ENCODE measurements at places on chromosomes 6 and 20. TPM values are rescaled to one million over a fixed set of nuclear protein-coding genes. Genes with fewer than 3 reads are reported as not detected.
A peak's percentile ranks its signal among the peaks of the same experiment; 100 is the strongest.

DNA sequence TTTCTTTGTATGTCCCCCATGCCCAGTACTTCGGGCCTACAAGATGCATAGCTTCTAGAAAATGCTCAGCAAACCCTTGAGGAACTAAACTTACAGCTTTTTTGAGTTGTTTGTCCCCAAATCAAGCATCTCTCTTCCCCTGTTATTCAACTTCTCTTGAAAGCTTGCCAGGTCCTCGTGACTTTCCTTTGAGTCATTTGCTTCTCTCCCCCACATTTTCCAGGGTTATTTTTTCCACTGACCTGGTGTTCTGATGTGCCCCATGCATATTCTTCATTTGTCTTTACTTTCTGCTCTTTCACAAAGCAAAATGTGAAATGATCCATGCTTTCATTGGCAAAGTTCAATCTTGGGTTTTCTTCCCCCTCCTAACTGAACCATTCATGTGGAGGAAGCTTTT lies 204.8 kb downstream of the TFAP2A start:
- H3K27ac ChIP-seq, result no peak overlapping the region
- no peaks in the 10 kb centered on the region for H3K36me3 ChIP-seq
- H3K4me3 ChIP-seq, result no peak overlapping the region
- no peaks in the 10 kb centered on the region for H3K27me3 ChIP-seq
- DNase-seq, result no peak

GRCh38 chr6:164359036-164359435 lies 944.5 kb downstream of the QKI start:
- no peak for DNase-seq
- no peaks in the 10 kb centered on the region for H3K27me3 ChIP-seq
- H3K4me3 ChIP-seq, result no peak overlapping the region
- no peaks in the 10 kb centered on the region for H3K4me1 ChIP-seq
- no peaks in the 10 kb centered on the region for H3K36me3 ChIP-seq

- DNase-seq, result no peak
- no peak overlapping the region for H3K4me3 ChIP-seq
- peaks cover 8% of the 10 kb centered on the region for H3K36me3 ChIP-seq
- peaks cover 11% of the 10 kb centered on the region for H3K4me1 ChIP-seq
- H3K27ac ChIP-seq, result no peak overlapping the region
These were observed 93.3 kb downstream of the PPP1R14C start for GRCh38 chr6:150236114-150236513.

DNA sequence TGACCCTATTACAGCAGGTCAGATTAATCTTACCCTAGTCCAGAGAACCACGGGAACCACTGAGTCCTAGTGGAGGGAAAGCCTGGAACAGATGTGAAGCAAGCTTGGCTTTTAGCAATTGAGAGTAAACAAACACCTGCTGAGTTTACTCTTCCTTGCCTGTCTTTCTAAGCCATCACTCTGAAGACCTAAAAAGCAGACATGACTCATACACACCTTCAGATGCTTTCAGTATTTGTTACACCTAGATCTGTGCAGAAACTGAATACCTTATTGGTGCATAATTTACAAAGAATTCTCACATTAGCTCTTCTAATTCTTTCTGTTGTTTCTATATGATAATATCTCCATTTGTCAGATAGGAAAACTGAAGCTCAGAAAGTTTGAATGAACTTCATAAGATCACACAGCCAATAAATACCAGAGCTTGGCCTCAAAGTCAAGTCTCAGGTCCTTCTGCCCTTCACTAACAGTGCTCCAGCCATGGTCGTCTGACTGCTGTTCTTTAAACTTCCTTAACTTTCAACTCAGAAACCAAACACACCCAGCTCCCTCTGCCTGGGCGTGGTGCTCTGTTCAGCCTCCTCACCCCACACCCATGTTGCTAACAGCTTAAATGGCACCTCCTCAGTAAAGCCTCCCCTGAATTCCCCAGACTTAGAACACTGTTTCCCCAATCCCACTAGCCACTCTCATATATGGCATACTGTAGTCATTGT lies 8.6 kb upstream of the GABBR1 start:
- peaks cover 14% of the 10 kb centered on the region for H3K4me1 ChIP-seq
- peak overlapping the region; percentile 22 for H3K27ac ChIP-seq
- peaks cover 5% of the 10 kb centered on the region for H3K27me3 ChIP-seq
- DNase-seq, result peak; percentile 30
- no peak overlapping the region for H3K4me3 ChIP-seq
- no peaks in the 10 kb centered on the region for H3K36me3 ChIP-seq

- peaks cover 4% of the 10 kb centered on the region for H3K27me3 ChIP-seq
- DNase-seq, result no peak
- no peak overlapping the region for H3K27ac ChIP-seq
- H3K4me1 ChIP-seq, result no peaks in the 10 kb centered on the region
- no peak overlapping the region for H3K4me3 ChIP-seq
- no peaks in the 10 kb centered on the region for H3K36me3 ChIP-seq
These were observed 169.0 kb upstream of the MCHR2 start for GRCh38 chr6:100163035-100163434.

- DNase-seq, result no peak
- H3K36me3 ChIP-seq, result peaks cover 41% of the 10 kb centered on the region
These were observed 48.1 kb downstream of the SYNJ2 start for GRCh38 chr6:158029668-158030230.

The SIRPA gene
- not detected for total RNA-seq

The SLX4IP gene
- total RNA-seq, result 8.9 TPM

The SPATA25 gene
- total RNA-seq, result 1.4 TPM

GRCh38 chr6:42010909-42011308 lies 39.4 kb upstream of the TAF8 start:
- no peaks in the 10 kb centered on the region for H3K27me3 ChIP-seq
- H3K27ac ChIP-seq, result peak overlapping the region; percentile 90
- H3K4me3 ChIP-seq, result peak overlapping the region; percentile 63
- peaks cover 46% of the 10 kb centered on the region for H3K36me3 ChIP-seq

DNA sequence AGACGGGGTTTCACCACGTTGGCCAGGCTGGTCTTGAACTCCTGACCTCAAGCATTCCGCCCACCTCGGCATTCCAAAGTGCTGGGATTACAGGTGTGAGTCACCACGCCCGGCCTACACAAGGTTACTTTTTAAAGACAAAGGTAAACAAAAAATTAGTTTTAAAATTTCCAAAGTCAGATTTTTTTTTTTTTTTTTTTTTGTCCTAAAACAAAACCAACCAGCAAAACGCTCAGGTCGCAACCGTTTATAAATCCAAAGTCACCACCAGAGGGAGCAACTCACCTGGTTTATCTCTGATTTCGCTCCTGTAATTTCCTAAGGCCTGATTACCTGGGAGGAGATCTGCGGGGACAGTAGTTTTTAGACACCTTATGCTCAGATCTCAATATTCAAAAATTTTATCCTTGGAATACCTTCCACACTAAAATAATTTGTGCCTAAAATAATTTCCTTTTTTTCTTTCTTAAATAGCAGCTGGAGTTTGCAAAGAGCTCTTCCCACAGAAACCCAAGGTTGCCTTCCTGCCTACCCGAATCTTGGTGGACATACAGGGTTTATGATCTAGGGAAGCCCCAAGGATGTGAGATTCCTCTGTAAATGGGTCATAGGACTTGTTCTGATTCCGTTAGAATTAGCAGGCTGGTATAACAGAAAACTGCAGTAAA lies 19.8 kb upstream of the TREM1 start:
- no peak overlapping the region for H3K4me3 ChIP-seq
- peaks cover 40% of the 10 kb centered on the region for H3K27me3 ChIP-seq
- DNase-seq, result peak; percentile 71
- peaks cover 8% of the 10 kb centered on the region for H3K36me3 ChIP-seq
- no peak overlapping the region for H3K27ac ChIP-seq

- peak within 1 kb of the TSS; percentile 67 for H3K4me3 ChIP-seq
- H3K36me3 ChIP-seq, result peaks cover 9% of the 10 kb centered on the region
- peak within 1 kb of the TSS; percentile 69 for H3K27ac ChIP-seq
- peak; percentile 59 for DNase-seq
- peaks cover 8% of the 10 kb centered on the region for H3K27me3 ChIP-seq
These were observed at the start of gene SYCP2 for GRCh38 chr20:59933296-59933848. Gene SYCP2 (minus strand): TSS chr20:59933637. CDS start chr20:59922413, 11,224 bp downstream.

The PTPRK gene
- total RNA-seq, result 3.6 TPM

GRCh38 chr20:17875981-17876385 lies 92.6 kb downstream of the SNX5 start:
- no peak overlapping the region for H3K4me3 ChIP-seq
- H3K27ac ChIP-seq, result no peak overlapping the region
- H3K36me3 ChIP-seq, result no peaks in the 10 kb centered on the region
- H3K4me1 ChIP-seq, result peaks cover 33% of the 10 kb centered on the region
- H3K27me3 ChIP-seq, result peaks cover 11% of the 10 kb centered on the region
- no peak for DNase-seq

DNA sequence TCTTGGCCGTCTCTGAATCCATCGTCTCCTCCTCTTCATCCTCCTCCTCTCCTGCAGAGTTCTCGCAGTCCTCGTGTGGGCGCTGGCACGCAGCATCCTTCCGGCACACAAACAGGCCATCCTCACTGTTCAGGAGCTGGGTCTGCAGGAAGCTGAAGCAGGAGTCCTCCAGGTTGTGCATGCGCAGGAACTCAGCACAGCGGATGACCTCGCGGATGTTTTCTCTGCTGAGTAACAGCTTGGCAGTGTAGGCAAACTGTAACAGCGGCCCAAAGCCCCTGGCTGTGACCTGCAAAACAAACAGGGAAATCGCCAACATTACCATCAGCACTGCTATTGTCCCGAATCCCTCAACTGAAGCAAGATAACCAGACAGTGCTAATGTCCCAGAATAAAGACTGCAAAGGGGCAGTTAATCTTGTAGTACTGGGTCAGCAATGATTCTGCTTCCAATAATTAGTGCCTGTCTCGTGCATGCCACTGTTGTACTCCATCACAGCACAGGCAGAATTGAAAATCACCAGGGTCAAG lies 57.4 kb downstream of the GJA10 start:
- H3K27ac ChIP-seq, result peak overlapping the region; percentile 90
- H3K4me1 ChIP-seq, result peaks cover 75% of the 10 kb centered on the region
- H3K27me3 ChIP-seq, result no peaks in the 10 kb centered on the region
- peaks cover 73% of the 10 kb centered on the region for H3K36me3 ChIP-seq
- peak overlapping the region; percentile 61 for H3K4me3 ChIP-seq

GRCh38 chr20:34525709-34526416 lies 9.6 kb downstream of the DYNLRB1 start:
- H3K4me1 ChIP-seq, result peaks cover 7% of the 10 kb centered on the region
- no peaks in the 10 kb centered on the region for H3K27me3 ChIP-seq
- peaks cover 43% of the 10 kb centered on the region for H3K36me3 ChIP-seq
- H3K4me3 ChIP-seq, result no peak overlapping the region
- H3K27ac ChIP-seq, result no peak overlapping the region

The ENPP3 gene
- total RNA-seq, result 0.47 TPM

The CALHM4 gene
- total RNA-seq, result not detected

GRCh38 chr6:12331474-12331873 lies 41.3 kb downstream of the EDN1 start:
- peaks cover 5% of the 10 kb centered on the region for H3K4me1 ChIP-seq
- H3K36me3 ChIP-seq, result no peaks in the 10 kb centered on the region
- H3K27ac ChIP-seq, result no peak overlapping the region
- H3K4me3 ChIP-seq, result no peak overlapping the region
- no peak for DNase-seq

DNA sequence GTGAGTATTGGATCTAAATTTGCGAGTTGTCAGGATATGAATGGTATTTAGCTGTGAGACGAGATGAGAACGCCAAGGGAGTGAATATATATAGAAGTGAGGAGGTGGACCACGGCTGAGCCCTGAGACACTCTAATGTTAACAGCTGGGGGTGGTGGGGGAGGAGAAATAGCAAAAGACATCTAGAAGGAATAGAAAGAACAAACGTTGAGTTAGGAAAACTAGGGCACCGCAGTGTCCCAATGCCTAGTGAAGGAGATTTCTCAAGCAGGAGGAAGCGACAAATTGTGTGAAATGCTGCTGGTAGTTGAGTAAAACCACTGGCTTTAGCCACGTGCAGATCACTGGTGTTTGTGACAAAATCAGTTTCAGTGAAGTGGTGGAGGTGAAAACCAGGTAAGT lies 56.9 kb downstream of the CD164 start:
- no peaks in the 10 kb centered on the region for H3K36me3 ChIP-seq
- H3K27me3 ChIP-seq, result peaks cover 2% of the 10 kb centered on the region
- no peak overlapping the region for H3K27ac ChIP-seq
- no peak for DNase-seq
- peaks cover 16% of the 10 kb centered on the region for H3K4me1 ChIP-seq

The CD93 gene
- total RNA-seq, result 0.73 TPM

The ULBP2 gene
- total RNA-seq, result 0.60 TPM

- H3K27me3 ChIP-seq, result peaks cover 3% of the 10 kb centered on the region
- no peak overlapping the region for H3K27ac ChIP-seq
- no peak overlapping the region for H3K4me3 ChIP-seq
- peaks cover 3% of the 10 kb centered on the region for H3K4me1 ChIP-seq
- H3K36me3 ChIP-seq, result no peaks in the 10 kb centered on the region
- DNase-seq, result no peak
These were observed 5.6 kb upstream of the STX16 start for GRCh38 chr20:58645412-58645968.

DNA sequence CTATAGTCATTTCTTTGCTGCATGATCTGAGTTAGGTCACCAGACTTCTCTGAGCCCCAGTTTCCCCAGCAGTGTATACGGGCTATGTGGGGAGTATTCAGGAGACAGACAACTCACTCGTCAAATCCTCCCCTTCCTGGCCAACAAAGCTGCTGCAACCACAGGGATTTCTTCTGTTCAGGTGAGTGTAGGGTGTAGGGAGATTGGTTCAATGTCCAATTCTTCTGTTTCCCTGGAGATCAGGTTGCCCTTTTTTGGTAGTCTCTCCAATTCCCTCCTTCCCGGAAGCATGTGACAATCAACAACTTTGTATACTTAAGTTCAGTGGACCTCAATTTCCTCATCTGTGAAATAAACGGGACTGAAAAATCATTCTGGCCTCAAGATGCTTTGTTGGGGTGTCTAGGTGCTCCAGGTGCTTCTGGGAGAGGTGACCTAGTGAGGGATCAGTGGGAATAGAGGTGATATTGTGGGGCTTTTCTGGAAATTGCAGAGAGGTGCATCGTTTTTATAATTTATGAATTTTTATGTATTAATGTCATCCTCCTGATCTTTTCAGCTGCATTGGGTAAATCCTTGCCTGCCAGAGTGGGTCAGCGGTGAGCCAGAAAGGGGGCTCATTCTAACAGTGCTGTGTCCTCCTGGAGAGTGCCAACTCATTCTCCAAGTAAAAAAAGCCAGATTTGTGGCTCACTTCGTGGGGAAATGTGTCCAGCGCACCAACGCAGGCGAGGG lies 594 bp upstream of the CDKN1A start:
- H3K4me3 ChIP-seq, result peak overlapping the region; percentile 89
- H3K36me3 ChIP-seq, result peaks cover 19% of the 10 kb centered on the region
- no peaks in the 10 kb centered on the region for H3K27me3 ChIP-seq

The BPIFA1 gene
- not detected for total RNA-seq

GRCh38 chr6:49333345-49334125 lies 129.5 kb downstream of the MMUT start:
- no peaks in the 10 kb centered on the region for H3K4me1 ChIP-seq
- no peaks in the 10 kb centered on the region for H3K36me3 ChIP-seq
- H3K4me3 ChIP-seq, result no peak overlapping the region
- no peaks in the 10 kb centered on the region for H3K27me3 ChIP-seq
- no peak for DNase-seq

Data from activated CD8-positive, alpha-beta T cell treated with anti-CD3 and anti-CD28 coated beads, Interleukin-2, amount 10 ng/mL, durations not matched to agents 7 days and 5 days (primary cell).